ENCODE measurements at places on chromosomes 1 and 21. TPM values are rescaled to one million over a fixed set of nuclear protein-coding genes. Genes with fewer than 3 reads are reported as not detected.

The G0S2 gene
- total RNA-seq: 212 TPM

The C8B gene
- total RNA-seq: not detected

The MROH7 gene
- 18.6 TPM for total RNA-seq

The MAP3K21 gene
- 0.20 TPM for total RNA-seq

The SELE gene
- 2.2 TPM for total RNA-seq
